GM12891 (cell line): ENCODE measurements at places on chromosomes 1 and 21.

DNA sequence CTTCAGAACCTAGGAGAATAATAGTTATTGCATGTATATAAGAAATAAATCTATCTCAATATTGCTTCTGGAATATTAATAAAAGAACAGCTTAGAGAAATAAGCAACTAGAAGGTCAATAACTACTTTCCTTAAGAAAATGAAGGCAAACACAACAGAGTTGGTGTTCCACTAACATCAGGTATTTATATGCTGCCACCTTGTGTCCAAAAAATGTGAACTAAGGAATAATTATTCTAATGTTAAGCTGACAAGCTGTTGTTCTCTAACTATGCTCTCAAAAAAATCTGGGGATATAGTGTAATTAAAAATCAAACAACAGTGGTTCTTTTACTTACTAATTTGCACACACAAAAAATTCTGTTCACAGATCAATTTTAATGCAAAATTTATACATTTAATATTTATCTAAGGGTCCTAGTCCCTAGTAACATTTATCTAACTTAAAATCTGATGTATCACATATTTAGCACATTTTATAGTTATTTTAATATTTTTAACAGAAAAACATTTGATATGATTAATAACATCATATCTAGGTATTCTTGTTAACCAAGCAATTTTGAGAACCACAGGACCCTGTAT is 39.6 kb downstream of the UCHL5 start:
- DNase-seq, result no peak

DNA sequence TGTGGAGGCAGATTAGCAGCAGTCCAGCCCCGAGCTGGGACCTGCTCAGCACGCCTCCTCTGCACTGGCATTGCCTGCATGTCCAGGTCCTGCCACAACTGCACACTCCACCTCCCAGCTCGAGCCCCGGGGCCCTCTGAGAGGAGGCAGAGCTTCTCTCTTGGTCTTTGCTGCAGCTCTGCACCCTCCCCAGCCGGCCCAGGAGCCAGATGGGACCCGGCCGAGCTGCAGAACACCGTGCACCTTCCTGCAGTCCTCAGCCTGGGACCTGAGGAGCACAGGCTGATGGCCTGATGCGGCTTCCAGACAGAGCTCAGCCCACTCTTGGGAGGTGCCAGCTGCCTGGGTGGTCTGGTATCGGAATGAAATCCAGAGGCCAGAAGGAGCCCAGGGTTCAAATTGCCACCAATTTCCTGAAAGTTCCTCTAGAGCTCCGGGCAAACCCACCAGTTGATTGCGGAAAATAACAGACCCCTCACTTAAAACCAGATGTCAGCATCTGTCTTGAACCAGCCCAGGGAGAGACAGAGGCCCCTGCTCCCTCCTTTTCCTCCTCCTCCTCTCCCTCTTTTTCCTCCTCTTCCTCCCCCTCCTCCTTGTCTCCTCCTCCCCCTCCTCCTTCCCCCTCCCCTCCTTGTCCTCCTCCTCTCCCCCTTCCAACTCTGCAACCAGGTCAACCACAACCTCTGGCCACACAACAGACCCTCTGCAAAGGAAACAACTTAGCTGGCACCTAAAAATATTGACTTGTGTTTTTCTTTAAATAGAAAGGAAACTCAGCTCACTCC is 10.6 kb upstream of the SPSB1 start:
- no peak for DNase-seq

GRCh38 chr21:21247424-21247823 is 249.2 kb downstream of the NCAM2 start:
- DNase-seq, result no peak

GRCh38 chr1:8841395-8841794 is 24.0 kb upstream of the RERE start:
- no peak for DNase-seq

DNA sequence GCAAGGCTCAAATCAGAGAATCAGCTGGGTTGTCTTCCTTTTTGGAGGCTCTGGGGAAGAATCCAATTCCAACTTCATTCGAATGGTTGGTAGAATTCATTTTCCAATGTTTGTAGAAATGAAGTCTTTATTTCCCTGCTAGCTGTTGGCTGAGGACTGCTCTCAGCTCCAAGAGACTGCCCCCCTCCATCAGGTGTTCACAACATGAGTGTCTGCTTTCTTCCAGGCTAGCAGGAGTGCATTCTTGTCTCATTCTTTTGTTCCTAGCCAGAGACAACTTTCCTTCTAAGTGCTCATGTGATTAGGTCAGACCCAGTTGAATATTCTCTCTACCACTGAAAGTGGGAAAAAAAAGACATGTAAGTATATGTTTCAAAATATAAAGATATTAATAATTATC is 95.2 kb downstream of the HLX start:
- no peak for DNase-seq

DNA sequence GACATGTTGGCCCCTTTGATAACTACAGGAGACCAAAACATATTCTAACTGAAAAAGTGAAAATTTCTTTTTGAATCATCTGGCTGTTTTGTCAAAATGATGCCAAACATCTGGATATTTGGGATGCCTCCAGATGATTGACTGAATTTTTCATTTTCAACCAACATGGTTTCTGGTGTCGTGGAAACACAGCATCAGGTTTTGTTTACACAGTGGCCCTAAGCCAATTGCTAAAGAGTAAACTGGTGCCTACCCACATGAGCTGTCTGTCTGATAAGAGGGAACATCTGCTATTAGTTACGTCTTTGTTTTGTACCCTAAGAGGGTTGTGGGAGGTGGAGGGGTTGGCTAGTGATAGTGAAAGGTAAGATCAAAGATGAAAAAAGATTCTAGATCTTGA is 204.8 kb downstream of the KCNK2 start:
- DNase-seq, result no peak

GRCh38 chr1:114746450-114747121 is 11.2 kb downstream of the CSDE1 start:
- no peak for DNase-seq

- no peak for DNase-seq
Measured at GRCh38 chr21:14572204-14572780, 26.2 kb upstream of the SAMSN1 start.

DNA sequence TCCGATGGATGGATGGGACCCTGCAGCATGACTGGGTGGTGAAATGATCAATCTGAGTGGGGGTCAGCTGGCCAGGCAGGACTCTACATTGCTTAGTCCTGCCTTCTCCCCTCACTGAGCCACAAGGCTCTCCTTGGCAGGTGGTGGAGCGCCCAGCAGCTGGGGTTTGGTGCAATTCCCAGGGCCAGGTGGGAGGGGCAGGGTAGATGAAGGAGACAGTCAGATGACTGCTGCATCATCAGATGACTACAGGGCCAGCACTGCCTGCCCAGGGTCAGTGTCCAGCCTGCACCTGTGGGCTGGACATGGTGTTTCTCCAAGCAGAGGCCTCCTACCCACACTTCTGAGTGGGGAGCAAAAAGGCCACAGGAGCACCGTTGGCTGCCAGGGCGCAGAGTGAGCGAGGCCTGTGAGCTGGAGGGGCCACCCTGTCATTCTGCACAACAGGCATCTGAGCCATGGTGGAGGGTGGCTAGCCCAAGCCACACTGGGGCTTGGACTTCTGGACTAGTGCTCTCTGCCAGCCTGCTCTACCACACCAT is 103.9 kb upstream of the EDN2 start:
- no peak for DNase-seq

DNA sequence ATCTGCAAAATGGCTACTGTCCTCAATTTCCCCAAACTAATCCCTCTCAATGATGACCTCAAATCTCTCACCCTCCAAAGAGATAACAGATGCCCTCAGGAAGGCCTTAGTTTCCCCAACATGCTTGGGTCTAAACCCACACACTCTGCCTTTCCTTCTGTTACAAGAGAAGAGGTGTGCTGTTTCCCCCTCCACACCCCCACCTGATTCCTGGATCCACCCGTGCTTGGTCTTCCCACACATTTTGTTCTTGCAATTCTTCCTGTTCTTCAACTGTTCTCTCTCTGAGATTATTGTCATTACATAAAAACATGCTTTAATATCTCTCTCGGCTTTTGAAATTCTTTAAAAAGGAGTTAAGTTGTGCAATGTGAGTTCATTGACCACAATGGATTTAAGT is 5.7 kb upstream of the CBR3 start:
- DNase-seq, result no peak

DNA sequence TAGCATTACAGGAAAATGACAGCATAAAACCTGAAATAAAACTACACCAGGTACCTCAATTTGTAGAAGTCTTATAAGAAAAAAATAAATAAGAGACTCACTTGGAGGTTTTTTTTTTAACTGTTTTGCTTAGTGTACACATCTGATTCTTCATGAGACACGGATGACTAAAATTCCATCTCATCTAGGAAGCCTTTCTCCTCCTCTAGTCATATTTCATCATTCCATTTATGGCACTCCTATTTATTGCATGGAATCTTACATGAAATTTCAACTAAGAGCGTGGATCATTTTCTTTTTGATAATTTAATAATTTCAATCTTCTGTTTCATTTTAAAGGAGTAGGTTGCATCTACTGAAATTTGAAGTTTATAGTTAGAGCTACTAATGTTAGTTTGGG is 1.6 kb upstream of the PTGS2 start:
- DNase-seq, result no peak

DNA sequence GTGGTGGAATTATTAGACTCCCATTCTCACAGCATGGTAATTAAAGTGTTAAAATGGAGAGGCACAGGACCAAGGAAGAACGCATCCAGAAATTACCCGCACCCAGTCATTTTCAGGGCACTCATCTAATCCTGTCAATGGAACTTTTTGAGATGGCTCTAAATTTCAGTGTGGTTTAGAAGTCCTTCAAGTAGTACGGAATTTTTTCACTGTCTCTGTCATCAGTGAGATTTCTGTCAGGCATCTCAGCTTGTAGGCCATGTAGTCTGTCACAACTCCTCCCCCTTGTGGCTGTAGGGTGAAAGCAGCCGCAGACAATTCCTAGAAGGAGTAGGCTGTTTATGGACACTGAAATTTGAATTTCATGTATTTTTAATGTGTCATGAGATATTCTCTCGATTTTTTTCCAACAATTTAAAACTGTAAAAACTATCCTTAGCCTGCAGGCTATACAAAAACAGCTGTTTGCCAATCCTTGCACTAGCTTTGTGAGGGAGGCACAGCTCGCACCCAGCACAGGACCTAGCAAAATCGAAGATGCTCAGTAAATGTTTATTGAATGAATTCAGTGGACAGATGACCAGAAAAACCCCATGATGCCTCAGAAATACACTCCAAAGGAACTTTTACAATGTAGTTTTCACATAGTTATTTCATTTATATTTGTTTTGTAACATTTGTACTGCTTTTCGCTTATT is 6.6 kb upstream of the NUP133 start:
- DNase-seq, result peak; percentile 24

DNA sequence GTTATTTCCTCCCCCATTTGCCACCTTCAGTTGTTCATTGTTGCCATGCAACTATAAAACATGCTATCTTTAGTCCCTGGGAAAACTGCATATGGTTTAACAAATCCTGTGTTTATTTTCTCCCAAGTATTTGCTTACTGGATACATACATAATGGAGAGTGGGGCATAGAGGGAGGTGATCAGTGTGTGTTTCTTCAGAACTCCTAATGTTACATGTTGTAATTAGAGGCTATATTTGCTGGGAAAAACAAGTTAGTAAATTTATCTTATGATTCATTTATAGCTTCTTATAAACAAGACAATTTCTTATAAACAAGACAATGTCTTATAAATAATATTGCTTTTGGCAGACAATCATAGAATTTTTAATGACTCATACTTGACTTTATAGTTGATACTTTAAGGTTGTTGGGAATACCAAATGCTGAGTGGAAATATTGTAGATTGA is 7.3 kb upstream of the GIPC2 start:
- no peak for DNase-seq

DNA sequence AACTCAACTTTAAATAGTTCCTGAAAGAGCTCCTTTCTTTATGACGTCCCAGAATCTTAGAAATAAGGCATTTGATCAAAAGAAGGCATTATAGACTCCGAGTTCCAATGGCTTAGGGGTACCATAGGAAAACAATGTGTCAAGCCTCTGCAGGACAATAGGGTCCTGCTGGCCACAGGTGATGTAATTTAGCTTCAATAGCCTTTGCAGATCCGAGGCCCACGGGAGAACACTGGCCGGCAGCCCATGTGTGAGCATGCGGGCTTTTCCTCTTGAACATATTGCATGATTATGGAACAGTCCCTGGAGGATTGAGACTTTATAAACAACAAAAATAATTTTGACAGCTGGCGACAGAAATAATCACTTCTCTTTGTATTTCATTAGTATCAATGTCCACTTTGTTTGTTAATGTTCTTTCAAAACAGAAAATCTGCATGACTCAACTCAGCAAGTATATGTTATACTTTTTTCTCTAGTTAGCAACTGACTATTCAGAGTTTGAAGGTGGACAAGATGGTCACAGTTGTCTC is 49.0 kb upstream of the NR5A2 start:
- no peak for DNase-seq

DNA sequence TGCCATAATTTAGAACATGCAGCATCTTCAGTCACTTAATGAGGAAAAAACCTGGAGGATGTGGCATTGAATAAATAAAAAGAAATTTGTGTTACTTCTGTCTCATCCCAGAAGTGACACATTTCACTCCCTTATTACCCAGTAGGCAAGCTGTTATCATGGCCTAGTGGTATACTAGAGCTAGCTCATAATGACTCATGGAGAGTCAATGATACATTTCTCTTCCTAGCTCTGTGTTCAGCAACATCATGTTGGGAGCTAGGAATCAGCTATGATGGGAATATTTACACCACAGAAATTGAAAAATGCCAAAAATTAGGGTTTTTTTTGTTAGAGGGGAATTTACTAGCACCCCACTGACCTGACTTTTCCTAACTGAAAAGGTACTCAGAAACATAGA is 182.7 kb downstream of the HMCN1 start:
- DNase-seq, result no peak

DNA sequence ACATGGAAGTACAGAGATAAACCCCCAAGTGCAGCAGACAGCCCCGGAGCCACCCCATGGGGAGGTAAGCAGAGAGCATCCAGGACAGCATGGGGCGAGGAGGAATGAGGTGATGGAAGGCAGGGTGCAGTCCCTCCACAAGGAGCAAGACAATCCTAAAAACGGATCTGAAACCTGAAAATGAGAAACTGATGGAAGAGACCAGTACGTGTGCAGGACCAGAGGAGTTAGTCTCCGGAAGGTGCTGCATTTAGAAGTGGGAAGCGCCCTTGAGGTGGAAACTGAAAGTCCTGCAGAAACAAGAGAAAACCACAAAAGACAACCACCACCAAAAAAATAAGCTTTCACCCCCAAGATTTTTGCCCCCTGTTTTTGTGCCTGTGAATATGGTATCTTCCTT is 17.4 kb upstream of the DDOST start:
- peak; percentile 46 for DNase-seq

DNA sequence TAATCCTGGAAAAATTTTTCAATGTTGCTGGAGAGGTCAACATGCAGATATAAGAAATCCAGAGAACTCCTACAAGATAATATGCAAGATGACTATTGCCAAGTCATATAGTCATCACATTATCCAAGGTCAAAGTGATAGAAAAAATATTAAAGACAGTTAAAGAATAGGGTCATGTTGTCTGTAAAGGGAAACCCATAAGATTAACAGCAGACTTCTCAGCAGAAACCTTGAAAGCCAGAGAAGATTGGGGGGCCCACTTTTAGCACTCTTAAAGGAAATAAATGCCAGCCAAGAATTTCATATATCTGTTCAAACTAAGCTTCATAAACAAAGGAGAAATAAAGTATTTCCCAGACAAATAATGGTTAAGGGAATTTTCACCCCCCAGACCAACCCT is 64.1 kb downstream of the PTGFR start:
- no peak for DNase-seq

- DNase-seq, result no peak
Measured at GRCh38 chr21:30984889-30985288, 53.4 kb downstream of the KRTAP19-8 start.

- no peak for DNase-seq
Measured at GRCh38 chr21:41483415-41483814, 24.5 kb downstream of the TMPRSS2 start.

GRCh38 chr1:15341634-15342407 is 67.9 kb upstream of the EFHD2 start:
- no peak for DNase-seq
